Stimulated activated CD8-positive, alpha-beta memory T cell treated with anti-CD3 and anti-CD28 coated beads, Interleukin-2, amount 100 ng/mL, for 1 hour (primary cell): ENCODE measurements at places on chromosomes 12 and 14.

- DNase-seq: no peak
These were observed 114.4 kb upstream of the NTF3 start for GRCh38 chr12:5317556-5317955.

DNA sequence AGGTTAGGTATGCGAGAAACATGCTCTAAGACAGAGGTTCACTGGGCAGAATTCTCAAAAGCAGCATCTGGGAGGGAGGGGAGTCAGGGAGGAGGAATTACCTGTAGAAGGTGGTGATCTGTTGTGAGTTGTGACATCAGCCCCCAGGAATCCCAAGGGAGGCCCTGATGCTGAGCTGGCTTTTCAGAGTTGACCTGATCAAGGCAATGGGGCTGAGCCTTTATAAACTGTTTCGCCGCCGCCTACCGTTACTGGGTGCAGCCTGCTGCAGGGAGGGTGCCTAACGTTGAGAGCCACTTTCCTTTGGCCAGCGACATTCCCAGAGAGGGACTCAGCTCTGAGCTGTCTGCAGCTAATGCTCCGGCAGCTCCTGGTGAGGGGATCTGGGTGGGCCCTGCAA is 257.9 kb upstream of the TMEM132C start:
- no peak for DNase-seq

DNA sequence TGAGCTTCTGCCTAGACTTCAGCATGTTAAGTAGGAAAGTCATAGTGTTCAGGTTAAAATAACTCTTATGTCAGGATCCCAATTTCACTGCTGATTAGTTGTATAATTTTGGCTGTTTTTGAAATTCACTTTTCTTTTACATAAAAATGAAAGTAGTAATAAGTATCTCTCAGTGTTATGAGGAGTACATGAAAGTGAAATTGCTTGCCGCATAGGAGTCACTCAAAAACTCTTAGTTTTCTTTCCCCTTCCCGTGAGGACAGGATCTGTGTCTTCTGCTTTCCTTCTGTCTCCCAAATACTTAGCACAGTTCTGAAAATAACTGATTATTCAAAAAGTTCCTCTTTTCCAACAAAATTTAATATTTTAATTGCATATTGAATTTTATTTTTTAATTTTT is 100.5 kb downstream of the SLC38A4 start:
- DNase-seq: no peak

- no peak for DNase-seq
These were observed 10.6 kb downstream of the GPR33 start for GRCh38 chr14:31477248-31477647.
